Stimulated activated naive B cell treated with anti-CD40 and anti-IgM and Interleukin-4, amounts not matched to agents 10 μg/mL and 1 μg/mL and 100 μg/mL, for 72 hours (primary cell): ENCODE measurements at places on chromosomes 3 and 15.
A peak's percentile ranks its signal among the peaks of the same experiment; 100 is the strongest.

DNA sequence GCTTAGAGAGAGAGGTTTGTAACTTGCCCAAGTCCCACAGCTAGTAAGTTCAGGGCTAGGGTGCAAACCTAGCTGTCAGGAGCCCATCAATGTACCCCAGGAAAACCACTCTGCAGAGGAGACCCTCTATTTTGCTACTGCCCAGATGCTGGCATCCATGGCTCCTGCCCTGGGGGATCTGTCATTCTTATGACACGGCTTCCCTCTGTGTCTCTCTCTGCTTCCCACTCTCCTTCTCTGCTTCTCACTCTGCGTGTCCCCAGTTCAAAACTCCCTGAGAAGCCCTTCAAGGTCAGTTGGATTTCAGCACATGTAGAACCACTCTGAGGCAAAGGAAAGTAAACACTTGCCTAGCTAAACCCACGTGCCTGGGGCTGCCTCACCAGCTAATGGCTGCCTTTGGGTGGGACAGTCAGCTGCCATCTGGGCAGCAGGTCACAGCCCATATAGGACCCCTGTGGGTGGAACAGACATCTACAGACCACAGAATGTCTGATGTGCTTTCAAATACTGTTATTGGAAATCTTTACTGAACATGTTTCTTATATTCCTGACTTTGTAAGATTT, 29.4 kb upstream of the SLCO2A1 start:
- DNase-seq: no peak

GRCh38 chr3:2929574-2929973, 180.6 kb downstream of the IL5RA start:
- no peak for DNase-seq

GRCh38 chr3:173430576-173430975, 33.0 kb downstream of the NLGN1 start:
- DNase-seq: no peak

DNA sequence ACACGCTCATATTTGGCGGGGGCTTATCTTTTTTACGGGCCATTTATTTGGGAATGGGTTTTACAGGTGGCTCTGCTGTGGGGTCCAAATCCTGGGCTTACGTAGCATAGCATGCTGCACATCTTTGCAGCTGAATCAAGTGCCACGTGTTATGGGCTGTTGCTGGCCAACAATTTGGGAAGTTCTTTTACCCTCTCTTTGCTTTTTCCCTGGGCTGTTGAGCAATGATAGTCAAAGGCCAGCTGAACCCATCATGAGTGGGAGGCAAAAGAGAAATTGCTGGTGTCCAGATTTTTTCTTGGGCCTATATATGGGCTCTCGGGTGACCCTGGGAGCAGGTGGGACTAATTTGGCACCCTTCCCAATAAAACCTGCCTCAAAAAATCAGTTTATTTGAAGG, 209.3 kb upstream of the SATB1 start:
- DNase-seq: no peak

GRCh38 chr15:85412066-85412465, 31.7 kb downstream of the AKAP13 start:
- DNase-seq: no peak

- no peak for DNase-seq
These were observed 260.0 kb downstream of the FOXP1 start for GRCh38 chr3:71323558-71323957.

GRCh38 chr15:101004500-101004899, 85.3 kb downstream of the LRRK1 start:
- no peak for DNase-seq

DNA sequence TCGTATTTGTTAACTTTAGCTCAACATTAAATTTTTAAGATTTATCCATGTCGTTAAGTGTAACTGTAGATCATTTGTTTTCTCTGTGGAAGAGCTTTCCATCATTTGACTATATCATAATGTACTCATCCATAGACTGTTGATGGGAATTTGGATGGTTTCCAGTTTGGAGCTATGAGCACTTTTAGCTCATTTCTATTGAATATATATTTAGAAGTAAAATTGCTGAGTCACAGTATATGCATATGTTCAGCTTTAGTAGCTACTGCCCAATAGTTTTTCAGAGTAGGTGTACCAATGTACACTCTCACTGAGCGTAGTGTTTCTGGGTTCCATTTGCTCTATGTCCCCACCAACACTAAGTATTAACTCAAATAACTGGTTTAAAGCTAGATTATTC, 263.0 kb downstream of the ULK4 start:
- no peak for DNase-seq

GRCh38 chr3:194089357-194090177, 46.4 kb upstream of the HES1 start:
- peak; percentile 60 for DNase-seq

GRCh38 chr3:191123946-191124345, 75.1 kb upstream of the OSTN start:
- no peak for DNase-seq
